ENCODE measurements at places on chromosomes 12 and 14.

GRCh38 chr14:72830786-72831594 is 62.9 kb downstream of the DPF3 start:
- no peak for DNase-seq

GRCh38 chr12:129696926-129697325 is 206.9 kb downstream of the TMEM132D start:
- DNase-seq: no peak

- no peak for DNase-seq
These were observed 82.9 kb downstream of the FGD4 start for GRCh38 chr12:32482226-32482625.

GRCh38 chr12:25884024-25884919 is 74.2 kb upstream of the RASSF8 start:
- DNase-seq: no peak

DNA sequence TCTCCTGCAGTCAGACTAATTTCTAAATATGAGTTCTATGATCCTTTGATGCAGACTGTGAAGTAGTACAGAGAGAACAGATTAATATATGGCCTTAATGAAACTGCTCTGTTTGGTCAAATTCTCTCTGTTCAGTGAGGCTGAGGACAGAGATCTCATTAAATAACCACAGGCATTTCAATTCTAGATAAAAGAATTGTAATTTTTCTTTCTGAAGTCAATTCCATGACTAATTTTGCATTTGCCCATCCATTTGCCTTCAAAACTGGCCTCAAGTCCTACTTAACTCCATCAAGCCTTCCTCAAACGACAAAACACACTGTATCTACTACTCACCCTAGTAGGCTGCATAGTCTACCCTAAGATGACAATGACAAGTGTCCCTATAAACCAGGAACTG is 67.1 kb downstream of the DUSP16 start:
- no peak for DNase-seq

- DNase-seq: no peak
These were observed 58.1 kb upstream of the RMST start for GRCh38 chr12:97404543-97404942.

DNA sequence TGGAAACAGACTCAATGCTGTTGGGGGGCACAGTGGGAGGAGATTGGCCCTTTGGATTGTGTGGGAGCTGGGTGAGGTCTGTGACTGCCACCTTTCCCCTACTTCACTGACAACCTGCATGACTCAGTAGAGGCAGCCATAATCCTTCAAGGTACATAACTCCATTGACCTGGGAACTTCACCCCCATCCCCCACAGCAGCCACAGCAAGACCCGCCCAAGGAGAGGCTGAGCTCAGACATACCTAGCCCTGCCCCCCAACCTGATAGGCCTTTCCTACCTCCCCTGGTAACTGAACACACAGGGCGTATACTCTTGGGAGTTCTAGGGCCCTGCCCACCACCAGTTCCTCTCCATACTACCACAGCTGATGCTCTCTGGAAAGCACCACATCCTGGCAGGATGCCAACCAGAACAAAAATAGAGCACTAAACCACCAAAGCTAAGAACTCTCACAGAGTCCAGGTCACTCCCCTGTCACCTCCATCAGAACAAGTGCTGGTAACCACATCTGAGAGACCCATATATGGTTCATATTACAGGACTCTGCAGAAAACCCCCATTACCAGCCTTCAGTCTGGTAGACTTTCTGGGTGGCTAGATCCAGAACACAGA is 703.9 kb downstream of the FSCB start:
- DNase-seq: no peak

GRCh38 chr12:108379823-108380222 is 40.7 kb upstream of the CMKLR1 start:
- no peak for DNase-seq

GRCh38 chr14:53109105-53110041 is 43.8 kb downstream of the DDHD1 start:
- DNase-seq: peak; percentile 37

- no peak for DNase-seq
These were observed 3.2 kb downstream of the KRT86 start for GRCh38 chr12:52277486-52278245.

GRCh38 chr12:52438305-52439301 is 4.4 kb upstream of the KRT75 start:
- DNase-seq: no peak

GRCh38 chr14:89040080-89040459 is 215.6 kb downstream of the TTC8 start:
- no peak for DNase-seq

DNA sequence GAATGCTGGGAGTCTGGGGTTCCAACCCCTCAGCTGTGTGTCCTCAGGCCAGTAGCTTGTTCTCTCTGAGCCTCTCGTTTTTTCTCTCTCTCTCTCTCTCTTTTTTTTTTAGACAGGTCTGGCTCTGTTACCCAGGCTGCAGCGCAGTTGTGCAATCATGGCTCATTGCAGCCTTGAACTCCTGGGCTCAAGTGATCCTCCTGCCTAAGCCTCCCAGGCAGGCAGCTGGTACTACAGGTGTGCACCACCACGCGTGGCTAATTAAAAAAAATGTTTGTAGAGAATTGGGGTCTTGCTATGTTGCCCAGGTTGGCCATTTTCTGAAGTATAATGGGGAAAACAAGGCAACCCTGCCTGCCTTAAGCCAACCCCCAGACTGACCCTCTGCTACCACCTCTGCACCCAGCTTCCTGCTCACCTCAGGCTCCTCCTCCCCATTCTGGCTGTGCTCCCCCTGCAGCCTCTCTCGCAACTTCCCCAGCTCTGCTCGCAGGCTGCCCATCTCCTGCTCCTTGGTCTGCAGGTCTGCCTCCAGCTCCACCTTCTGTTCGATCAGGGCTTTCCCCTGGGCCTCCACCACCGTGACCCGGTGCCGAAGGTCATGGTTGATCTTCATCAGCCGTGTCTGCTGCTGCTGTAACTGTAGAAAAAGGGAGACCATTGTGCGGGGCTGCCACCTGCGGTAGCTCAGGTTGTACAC is 35.2 kb downstream of the RILPL1 start:
- no peak for DNase-seq

DNA sequence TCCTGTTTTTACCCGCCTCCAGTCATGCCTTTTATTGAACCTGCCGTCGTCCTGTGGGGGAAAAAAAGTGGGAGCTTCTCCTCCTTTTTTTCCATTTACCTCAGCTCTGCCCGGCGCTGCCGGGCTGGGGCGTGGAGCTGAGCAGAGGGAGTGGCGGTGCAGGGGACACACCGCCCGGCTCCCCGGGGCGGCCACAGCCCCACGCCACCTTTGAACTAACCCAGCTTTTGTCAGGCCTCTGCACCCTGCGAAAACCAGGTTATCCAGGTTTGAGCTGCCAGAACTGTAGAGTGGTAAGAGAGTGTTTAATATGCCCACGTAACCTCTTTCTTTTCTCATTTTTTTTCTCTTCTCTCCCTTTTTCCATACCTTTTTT is 161.0 kb upstream of the FKBP4 start:
- no peak for DNase-seq

DNA sequence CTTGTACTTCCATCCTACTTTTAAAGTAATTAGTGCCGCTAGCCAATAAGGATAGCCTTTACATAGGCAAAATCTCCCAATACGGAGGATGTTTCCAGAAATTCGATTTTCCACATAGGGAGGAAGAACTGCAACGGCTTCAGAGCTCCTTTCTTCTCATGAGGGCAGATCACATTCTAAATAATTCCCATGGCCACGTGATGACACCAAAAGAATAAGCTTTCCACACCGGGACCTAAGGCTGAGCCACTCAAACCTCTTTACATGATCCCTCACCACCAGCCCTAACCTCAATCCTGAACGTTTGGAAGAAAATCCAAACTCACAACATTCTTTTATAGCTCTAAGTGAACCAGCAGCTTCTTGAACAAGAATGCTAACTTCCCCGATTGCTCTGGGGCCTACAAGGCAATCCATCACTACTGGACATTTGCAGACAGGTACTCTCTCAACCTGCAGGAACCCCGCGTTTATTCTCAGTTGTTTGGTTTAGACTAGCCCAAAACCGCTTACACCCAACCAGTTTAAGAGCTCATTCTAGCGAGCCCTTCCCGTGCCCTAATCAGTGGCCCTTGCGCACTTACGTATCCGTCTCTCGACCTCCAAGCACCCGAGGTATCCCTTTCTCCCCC is 884 bp downstream of the CAPRIN2 start:
- no peak for DNase-seq

DNA sequence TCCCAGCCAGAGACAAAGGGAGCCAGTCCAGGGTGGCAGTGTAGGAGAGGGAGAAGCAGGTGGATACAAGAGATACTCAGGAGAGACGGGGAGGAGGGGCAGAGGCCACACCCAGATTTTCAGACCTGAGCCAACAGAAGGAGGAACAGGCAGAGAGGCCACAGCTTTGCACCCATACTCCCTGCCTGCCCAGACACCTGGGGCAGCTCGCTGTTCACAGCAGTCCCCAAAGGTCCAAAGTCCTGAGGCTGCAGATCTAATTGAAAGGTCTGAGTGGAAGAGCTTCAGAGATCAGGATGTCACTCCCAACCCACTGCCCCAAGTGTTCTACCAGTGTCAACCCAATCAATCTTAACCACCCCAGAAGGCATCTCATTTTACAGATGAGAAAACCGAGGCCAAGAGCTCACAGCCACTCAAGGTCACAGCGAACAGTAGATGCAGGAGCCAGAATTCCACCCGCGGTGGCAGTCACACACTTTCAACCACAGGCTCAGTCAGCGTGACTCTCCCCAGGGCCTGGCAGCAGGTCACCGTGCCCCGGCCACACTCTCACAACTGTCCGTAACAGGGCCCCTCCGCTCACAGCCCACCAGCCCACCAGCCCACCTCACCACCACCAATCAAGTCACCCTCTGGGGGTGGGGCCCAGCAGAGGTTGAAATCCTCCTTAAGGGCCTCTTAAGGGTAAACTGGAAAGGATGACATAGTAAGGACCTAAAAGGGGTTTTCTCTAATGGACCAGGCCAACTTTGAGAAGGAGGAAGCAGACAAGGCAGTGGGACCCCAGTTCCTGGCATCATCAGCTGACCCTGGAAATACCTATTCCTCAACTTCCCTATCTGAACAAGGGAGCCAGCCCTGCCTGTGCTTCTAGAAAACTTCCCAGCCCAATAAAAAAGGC is 33.3 kb downstream of the ACTN1 start:
- no peak for DNase-seq

DNA sequence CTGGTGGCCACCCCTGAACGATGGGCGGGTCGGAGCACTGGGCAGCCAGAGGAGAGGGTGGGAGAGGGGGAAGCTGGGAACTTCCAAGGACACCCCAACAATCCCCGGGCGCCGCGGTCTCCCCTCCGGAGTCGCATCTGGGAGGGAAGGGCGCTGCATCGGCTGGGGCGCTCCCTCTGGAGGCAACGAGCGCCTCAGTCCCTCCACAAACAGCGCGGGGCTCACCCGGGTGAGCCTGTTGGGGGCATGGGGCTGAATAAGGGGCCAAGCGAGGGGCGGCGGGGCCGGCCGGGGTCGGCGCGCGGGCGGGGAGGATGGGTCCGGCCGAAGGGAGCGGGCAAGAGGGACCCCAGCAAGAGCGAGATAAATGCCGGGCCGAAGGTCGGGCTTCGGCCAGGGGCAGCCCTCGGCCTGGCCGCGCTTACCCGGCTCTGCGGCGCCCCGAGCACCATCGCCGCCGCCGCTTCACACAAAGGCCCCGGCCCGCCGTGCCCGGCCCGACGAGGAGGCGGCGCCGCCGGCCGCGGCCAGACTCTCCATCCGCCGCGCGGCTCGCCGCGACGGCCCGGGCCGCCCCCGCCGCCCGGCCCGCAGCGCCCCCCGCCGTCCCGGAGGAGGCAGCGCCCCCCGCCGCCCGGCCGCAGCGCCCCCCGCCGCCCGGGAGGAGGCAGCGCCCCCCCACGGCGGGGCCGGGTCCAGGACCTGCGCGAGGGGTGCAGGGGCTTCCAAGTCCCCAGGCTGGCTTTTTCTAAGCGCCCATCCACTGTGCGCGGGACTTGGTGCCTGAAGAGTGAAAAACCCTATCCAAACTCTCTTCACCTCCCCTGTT is at the start of gene ZBTB39:
Gene ZBTB39 (minus strand): TSS at position 567 of the 829 bp plus-strand sequence. CDS start 1,629 bp downstream, outside the sequence.
- DNase-seq: peak; percentile 50

- no peak for DNase-seq
These were observed 748.3 kb downstream of the C12orf50 start for GRCh38 chr12:87280893-87281292.

- no peak for DNase-seq
These were observed 85.3 kb downstream of the PRKCH start for GRCh38 chr14:61406675-61407074.

DNA sequence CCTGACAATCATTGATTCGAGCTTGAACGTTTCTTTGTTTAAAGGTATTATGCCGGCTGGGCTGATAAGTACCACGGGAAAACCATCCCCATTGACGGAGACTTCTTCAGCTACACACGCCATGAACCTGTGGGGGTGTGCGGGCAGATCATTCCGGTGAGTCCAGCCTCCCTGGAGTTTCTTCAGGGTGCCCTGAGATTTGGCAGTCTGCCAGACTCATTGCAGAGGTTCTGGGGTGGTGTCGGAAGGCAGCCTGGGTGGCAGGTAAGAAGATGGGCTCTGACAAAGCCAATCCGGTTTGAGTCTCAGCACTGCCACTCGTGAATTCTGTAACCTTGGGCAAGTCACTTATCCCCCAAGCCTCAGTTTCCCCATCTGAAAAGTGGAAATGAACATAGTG is 23.0 kb downstream of the ALDH2 start:
- DNase-seq: no peak

- DNase-seq: no peak
These were observed 55.9 kb upstream of the NAV3 start for GRCh38 chr12:77774761-77775160.

Data from stimulated activated CD8-positive, alpha-beta memory T cell treated with anti-CD3 and anti-CD28 coated beads, Interleukin-4, amount 100 ng/mL, for 24 hours (primary cell).